Activated naive CD8-positive, alpha-beta T cell treated with anti-CD3 and anti-CD28 coated beads for 36 hours (primary cell): ENCODE measurements at places on chromosomes 5 and 9.
A peak's percentile ranks its signal among the peaks of the same experiment; 100 is the strongest.

GRCh38 chr5:131983244-131983771 is 28.1 kb downstream of the ACSL6 start:
- DNase-seq: no peak

- DNase-seq: no peak
Measured at GRCh38 chr9:72333197-72333596, 31.8 kb downstream of the ZFAND5 start.

- DNase-seq: no peak
Measured at GRCh38 chr9:130289711-130290241, 24.2 kb downstream of the HMCN2 start.

- DNase-seq: no peak
Measured at GRCh38 chr9:132776891-132777290, 101.2 kb downstream of the AK8 start.

GRCh38 chr5:157596487-157596886 is 20.9 kb upstream of the ADAM19 start:
- DNase-seq: peak; percentile 33

- DNase-seq: no peak
Measured at GRCh38 chr9:19690128-19690527, 98.7 kb downstream of the SLC24A2 start.

DNA sequence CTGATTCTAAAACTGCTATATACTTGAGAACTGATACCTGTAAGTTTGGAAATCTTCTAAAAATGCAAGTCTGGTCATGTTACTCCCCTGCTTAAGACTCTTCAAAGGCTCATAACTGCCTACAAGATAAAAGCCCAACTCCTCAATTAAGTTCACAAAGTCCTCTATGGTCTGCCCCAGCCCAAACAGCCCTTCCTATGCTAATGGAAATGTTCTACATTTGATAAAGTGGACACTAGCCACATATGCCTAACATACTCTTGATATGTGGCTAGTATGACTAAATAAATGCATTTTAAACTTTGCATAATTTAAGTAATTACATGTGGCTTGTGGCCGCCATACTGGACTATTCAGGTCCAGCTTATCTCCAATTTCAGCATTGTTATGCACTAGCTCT is 204.5 kb downstream of the AP3B1 start:
- DNase-seq: no peak

DNA sequence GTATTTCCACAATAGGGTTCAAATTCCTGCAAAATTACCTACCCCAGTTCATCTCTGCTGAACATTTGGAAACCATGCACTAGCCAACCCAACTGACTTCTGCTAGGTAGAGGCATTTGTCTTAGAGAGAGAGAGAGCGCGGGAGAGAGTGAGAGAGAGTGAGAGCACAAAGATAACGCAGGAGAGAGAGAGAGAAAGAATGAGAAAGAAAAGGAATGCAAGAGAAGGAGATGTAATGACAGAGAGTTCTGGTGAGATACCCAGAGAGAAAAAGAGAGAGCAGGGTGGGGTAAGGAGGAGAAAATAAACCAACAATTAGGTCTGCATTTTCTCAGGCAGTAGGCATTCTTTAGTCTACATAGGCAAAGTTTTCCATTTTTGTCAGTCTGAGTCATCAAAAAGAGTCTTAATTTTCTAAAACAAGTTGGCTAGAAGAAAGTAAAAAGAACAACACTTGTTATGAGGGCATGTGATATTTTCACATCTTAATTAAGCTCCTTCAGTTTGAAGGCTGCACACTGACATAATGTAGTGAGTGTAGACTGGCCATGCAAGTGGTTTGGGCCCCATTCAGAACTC is 98.2 kb downstream of the MAP1B start:
- DNase-seq: no peak

GRCh38 chr5:136242136-136242535 is 49.2 kb upstream of the SMIM32 start:
- DNase-seq: no peak

DNA sequence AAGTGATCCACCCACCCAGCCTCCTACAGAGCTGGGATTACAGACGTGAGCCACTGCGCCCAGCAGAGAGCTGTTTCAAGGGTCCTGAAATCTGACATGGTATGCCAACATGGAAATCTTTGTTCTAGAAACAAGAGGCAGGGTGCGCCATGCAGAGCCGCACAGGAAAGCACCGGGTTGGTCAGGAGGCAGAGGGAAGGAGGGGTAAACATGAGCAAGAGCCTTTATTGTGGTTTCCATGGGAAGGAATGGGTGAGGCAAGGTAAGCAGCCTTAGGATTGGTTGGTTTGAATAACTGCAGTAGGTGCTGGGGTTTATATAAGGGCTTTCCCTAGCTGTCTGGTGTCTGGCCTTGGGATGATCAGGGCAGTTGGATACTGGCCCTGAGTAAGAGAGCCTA is 5.5 kb upstream of the EXOSC2 start:
- DNase-seq: no peak

- DNase-seq: no peak
Measured at GRCh38 chr5:14472986-14473567, 108.5 kb upstream of the OTULINL start.

DNA sequence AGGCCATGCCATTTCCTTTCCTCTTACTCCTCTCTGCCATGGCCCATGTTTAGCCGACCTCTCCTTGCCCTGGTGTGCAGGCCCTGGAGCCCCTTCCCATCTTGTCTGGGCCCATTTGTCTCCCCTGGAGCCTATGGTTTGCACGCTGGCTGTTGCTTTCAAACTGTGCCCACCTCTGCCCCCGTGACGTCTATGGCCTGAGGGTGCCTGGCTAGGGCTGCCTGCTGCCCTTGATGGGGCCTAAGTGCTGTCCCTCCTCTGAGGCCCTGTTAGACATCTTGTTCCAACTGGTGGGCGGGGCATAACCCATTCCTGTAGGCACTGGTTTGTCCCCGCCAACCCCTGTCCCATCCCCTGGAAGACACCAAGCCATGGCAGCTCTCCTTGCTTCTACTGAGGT is 22.7 kb upstream of the ENHO start:
- DNase-seq: no peak

- DNase-seq: no peak
Measured at GRCh38 chr9:110351009-110351467, 13.4 kb upstream of the TXNDC8 start.

DNA sequence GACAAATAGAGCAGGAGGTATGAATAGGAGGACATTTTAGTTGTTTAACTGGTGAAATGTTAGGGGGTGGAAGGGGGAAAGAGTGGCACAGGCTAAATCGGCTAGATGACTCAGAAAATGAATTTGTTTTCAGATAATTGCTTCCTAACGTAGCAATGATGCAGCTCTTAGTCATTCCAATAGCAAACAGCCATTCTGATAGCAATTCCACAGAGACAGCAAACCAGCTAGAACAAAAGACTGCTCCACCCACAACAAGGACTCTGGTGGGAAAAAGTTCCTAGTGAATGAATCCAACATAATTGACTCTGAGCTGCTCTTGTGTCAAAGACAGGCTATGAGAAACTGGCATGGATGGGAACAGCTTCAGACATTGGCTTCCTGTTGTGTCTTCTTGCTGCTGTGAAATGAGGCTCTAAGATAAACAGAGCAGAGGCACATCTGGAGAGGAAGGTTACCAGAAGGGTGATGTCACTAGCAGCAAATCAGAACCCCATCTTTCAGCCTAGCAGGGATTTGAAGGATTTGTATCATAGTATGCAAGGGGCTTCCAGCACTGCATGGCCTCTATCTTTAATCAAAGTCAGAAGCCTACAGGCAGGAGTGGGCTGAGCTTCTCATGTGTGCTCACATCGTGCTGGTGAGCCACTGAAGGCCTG is 28.1 kb upstream of the F2RL1 start:
- DNase-seq: no peak

DNA sequence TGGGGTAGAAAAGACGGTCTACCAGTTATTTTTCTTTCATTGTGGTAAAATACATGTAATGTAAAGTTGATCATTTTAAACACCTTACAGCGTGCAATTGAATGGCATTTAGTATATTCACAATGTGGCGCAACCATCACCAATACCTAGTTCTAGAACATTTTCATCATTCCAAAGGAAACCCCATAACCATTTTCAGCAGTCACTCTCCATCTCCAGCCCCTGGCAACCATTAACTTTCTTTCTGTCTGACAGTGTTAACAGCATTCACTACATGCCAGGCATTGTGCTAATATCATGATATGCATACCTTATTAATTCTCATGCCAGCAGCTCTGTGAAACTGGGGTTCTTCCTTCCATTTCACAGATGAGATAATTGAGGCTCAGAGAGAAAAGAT is 32.0 kb downstream of the PTGS1 start:
- DNase-seq: no peak

- DNase-seq: no peak
Measured at GRCh38 chr5:168014433-168015123, 276.9 kb upstream of the WWC1 start.

- DNase-seq: no peak
Measured at GRCh38 chr9:127923771-127924170, 6.8 kb downstream of the PIP5KL1 start.
